Astrocyte of the hippocampus (primary cell): ENCODE measurements at places on chromosomes 5 and 9.

DNA sequence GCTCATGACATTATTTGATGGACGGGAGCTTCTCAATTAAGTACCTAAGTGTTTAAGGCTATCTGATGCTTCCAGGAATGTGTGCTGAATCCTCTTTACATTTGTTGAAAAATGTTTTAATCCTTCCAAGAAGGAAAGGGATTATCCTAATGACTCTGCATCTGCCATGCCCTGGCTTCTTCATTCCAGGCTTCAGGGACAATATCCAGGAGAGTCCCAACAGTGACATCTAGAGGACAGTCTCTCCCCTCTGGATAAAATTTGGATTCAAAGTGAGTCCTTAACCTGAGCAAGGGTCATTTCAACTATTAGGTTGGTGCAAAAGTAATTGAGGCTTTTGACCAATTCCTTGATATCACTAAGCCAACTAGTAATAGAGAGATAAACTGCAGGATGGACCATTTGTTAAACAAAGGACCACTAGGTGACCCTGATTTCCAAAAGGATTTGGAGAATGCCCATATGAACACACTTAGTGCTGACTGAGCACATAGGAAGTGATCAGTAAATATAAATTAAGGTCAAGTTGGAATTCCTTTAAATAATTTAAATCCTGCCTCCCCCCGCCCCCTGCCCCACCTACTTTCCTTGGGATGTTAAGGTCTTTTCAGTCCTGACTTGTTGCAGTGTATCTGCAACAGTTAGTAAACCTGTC is 19.1 kb downstream of the TNFSF8 start:
- DNase-seq = peak; percentile 63

GRCh38 chr5:88555674-88556073 is 287.0 kb upstream of the TMEM161B start:
- peak; percentile 85 for DNase-seq

DNA sequence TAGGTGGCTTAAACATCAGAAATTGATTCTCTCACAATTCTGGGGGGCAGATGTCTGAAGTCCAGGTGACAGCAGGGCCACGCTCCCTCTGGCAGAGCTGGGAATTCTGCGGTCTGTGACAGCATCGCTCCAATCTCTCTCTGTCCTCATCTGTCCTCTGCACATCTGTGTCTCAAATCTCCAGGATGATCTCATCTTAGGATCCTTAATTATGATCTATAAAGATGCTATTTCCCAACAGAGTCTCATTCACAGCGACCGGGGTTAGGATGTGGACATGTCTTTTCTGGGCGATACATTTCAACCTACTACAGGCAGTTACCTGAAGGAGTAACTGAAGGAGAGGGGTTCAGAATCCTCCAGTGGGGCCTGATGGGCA is 31.4 kb downstream of the ANKRD33B start:
- no peak for DNase-seq

GRCh38 chr9:114004221-114004716 is 73.8 kb downstream of the AMBP start:
- peak; percentile 51 for DNase-seq

DNA sequence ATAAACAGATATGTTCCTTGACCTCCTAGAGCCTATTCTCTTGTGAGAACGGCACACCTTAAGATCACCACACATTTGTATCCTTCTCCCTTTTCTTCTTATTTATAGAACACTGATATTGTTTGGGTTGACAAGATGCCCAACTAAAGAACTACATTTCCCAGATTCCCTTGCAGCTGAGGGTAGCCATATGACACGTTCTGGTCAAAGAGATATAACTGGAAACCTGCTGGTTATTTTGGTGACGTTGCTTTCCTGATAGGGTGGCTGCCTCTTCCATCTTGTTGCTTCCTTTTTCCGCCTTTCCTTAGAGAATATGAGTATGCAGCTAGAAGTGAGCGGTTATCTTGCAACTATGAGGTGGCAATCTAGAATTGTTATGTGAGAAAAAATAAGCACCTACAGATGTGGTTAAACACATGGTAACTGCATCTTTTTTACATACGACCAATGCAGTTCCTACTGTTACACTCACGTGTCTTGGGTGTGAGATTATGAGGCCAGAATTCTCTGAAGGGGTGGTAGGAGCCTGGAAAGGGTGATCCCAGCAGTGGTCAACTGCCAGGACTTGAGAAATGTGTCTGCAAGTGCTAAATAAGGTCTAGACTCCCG is 72.9 kb downstream of the SEC61B start:
- DNase-seq = no peak

GRCh38 chr9:127252410-127253318 is 11.9 kb upstream of the GARNL3 start:
- no peak for DNase-seq

DNA sequence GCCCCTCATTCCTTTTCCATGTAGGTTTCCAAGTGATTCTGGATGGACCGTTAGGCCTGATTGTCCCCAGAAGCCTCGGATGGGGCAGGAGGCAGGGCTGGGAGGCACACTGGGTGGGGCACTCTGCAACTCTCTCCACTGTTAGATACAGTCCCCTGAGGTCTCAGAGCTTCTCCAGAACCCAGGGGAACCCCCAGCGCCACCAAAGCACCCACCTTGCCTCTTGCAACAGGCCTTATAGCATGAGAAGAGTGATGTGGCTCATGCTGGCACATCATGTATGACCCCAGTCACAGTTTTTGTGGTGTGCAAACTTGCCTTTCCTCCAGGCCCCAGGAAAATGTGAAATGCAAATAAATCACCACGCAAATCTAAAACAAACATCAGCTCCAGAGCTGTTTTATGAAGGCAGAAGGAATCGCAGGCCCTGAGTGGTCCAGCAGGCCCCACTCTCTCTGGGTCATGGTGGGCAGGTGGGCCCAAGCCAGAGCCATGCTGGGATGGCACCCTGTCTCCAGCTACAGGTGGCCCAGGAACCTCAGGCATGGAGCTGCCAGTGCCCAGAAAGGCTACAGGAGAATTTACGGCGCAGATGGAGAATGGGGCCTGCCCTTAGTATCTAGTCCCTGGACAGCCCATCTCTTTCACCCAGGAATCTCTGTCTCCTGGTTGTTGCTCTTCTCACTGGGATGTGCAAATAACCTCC is 36.3 kb upstream of the CDKN2AIPNL start:
- no peak for DNase-seq

GRCh38 chr5:2148312-2149194 is 265.8 kb upstream of the IRX4 start:
- no peak for DNase-seq

- DNase-seq = no peak
These were observed 229.2 kb upstream of the MAP3K1 start for GRCh38 chr5:56585999-56586691.

DNA sequence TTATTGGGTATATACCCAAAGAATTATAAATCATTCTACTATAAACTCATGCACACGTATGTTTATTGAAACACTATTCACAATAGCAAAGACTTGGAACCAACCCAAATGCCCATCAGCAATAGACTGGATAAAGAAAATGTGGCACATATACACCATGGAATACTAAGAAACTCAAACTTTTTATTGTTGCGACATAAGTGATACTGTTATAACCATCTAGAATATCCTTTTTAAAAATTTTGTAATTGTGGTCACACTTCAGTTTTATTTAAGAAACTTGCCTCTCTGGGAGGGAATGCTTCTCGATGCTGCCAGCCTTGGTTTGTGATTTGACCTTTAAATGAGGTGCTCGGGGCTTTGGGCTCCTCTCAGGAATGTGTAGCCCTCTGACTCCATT is 200.9 kb upstream of the OTULINL start:
- no peak for DNase-seq

- DNase-seq = no peak
These were observed at the start of gene TMEM252 for GRCh38 chr9:68540712-68541535. TSS of gene TMEM252 (minus strand) at chr9:68540883. CDS start at chr9:68540814, 69 bp downstream.

DNA sequence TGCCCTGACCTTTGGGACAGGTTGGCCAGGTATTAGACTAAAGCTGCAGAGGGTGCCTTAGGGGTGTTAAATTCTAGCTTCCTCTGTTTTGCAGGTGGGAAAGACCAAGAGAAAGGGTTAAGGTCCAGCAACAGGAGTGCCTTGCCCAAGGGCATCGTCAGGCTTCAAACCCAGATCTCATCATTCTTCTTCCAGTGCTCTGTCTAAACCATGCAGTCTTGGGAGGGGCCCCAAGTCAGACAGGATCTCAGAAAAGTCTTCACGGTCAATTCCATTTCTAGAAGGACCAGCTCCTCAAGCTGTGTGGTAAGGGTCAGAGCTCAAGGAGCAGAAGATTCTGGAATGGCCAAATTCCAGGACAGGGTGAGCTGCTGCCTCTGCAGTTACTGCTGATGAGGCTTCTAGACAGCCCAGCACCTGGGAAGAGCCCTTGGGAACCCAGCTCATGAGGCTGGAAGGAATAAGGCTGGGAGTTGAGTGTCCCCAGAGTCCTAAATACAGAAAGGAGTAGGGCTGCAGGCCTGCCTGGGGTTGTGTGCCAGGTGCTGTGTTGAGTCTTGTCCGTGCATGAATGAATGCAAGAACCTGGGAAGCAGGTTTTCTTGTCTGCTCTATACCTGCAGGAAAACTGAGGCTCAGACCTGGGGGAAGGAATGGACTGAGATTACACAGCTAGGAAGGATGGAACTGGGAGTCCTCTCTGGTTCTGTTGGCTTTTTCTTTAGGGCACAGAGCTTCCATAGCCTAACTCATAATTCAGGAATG is 69.3 kb downstream of the WWC1 start:
- no peak for DNase-seq

GRCh38 chr9:37390759-37391158 is 31.7 kb upstream of the GRHPR start:
- no peak for DNase-seq

- peak; percentile 74 for DNase-seq
These were observed 1.1 kb upstream of the NOTCH1 start for GRCh38 chr9:136546697-136547501.

DNA sequence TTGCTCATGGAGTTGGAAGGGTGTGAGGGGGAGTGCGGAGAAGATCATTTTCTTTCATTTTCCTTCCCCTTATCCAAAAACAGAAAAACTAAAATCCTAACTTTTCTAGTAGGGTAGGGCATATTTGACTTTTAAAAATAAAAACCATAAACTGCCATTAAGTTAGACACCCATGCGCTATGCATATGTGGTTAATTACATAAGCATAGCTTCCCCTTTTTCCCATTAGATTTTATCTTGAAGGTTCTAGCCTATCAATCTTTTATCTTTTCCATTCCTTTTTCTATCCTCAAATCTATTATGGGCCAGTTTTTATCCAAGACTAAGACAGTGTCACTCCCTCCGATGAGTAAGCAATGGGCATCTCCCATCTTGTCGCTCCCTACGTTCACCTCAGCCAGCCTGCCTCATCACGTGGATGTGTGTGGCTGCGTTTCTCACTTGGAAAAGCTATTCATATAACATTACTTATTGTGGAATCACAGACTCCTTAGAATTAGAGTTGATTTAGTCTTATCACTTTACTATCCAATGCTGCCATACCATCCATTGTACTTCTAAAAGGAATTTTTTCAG is 49.2 kb downstream of the PCSK5 start:
- DNase-seq = no peak

DNA sequence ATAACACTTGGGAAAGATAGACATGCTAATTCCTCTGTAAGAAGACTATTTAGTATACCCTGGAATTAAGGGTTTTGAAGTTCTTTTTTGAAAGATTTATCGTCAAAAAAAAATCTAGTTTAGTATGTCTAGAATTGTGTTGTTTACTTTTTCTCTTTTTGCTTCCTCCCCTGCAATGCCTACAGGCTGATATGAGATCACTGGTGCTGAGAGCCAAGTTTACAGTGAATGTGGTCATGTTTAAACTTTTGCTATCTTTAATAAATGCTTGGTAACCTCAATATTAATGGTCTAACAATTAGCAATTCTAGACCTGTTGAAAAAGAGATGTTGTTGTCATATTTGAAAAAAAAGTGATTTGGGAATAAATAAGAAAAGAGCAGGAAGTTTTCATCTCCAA is 86.1 kb downstream of the CWC27 start:
- no peak for DNase-seq

- DNase-seq = no peak
These were observed 327.8 kb downstream of the TMEM167A start for GRCh38 chr5:82749461-82749820.

DNA sequence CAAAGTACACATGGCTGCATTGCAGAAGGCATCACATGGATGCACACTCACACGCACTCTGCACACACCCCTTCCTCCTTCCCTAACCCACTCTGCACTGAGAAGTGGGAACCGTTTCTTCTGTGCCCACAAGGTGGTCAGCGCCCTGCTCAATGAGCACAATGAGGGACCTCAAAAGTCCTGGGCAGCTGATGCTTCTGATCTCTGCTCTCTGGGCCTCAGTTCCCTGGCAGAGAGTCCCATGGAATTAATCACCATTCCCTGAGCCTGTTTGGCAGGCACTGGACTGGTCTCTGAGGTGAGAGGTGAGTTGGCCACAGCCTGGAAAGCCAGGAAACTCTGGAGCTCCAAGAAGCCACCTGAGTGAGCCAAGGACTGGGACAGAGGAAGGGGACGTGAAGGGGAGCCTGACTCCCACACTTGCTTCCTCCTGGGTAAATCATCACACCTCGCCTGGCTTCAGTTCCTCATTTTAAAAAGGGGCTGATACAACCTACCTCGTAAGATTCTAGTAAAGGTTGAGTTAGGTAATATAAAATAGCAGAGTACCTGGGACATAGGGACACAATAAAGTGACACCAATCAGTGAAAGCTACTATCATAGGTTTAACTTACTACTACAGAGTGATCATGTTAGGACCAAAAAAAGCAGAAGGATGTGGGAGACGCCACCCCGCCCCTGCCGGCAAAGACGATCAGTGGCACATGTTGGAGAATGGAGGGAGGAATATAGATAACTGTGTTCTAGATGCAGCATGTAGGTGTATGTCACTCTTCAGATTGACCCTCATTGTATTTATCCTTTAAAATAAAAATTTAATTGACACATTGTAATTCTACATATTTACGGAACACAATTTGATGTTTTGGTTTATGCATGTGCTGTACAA is 21.1 kb upstream of the IGFBPL1 start:
- DNase-seq = no peak

DNA sequence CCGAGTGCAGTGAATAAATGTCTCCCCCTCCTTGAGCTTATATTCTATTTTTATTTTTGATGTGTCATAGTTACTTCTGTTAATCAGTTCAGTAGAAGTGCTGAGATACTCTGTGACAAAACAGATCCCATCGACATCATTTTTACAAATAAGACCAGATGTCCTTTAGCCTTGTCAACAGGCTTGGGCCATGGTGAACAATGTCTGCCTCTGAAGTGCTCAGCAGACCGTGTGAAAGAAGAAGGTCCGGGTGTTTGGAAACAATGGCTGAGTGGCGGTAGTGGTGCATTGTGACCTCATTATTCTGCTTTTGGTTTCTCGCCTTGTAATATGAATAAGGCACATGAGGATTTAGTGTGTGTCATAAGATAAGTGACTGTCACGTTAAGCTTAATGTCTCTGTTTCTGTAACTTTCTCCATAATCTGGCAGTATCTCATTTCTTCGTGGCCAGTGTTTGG is 71.2 kb downstream of the SYK start:
- DNase-seq = no peak

DNA sequence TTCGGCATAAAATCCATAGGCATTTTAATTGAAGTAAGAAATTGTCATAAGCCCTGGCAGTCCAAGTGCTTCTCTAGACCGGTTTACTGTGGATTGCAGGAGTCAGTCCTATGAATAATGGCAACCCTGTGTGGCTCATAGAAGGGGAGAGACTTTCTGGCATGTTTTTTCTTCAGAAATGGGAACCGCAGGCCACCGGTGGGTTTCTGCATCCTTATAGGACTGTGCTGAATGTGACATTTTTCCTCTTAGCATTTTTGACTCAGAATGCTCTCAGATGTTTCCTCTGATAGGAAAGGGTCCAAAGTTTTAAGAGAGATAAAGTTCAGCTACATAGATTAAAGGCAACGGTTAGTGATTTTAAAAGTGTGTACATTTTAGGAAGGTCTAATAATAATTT is 6.3 kb downstream of the DAPK1 start:
- DNase-seq = no peak

GRCh38 chr9:22084336-22085035 is 75.4 kb upstream of the CDKN2B start:
- DNase-seq = peak; percentile 94
